Body of pancreas (tissue), 4 donors: ENCODE measurements at places on chromosomes 16 and 17. TPM values are rescaled to one million over a fixed set of nuclear protein-coding genes. Genes with fewer than 3 reads are reported as not detected.
A peak's percentile ranks its signal among the peaks of the same experiment; 100 is the strongest.

DNA sequence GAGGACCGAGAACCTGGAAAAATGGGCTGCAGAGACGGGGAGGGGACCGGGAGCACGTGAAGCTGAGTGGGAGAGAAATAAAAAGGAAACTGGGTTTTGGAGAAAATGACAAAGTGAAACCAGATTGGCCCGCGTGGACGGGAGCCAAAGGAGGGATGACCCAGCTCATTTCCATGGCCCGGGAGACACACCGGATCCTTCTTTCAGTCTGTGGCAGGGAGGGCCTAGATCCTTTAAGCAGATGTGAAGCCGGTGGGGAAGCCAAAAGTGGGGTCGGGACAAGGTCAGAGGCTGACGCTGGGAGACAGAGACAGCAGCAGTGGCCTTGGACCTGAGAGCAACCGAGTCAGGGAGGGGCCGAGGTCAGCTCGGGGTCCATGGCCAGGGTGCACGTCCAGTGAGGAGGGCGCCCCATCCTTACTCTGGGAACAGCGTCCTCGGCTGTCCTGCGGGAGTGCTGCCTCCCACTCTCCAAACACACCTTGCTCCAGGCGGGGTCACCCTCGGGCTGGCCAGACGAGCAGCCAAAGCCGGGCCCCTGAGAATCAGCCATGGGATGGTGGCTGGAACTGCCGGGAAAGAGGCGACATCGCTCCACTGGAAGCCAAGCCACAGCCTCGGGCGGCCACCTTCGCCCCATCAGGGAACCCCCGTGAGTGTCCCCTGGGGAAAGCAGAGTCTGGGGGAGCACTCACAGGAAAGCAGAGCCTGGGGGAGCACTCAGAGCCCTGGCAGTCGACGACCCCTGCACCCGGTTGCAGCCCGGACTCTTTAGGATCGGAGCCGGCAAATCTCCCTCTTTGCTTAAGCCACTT lies 17.3 kb downstream of the CA5A start:
- peak; percentile 39 for DNase-seq

The LGALS9B gene
- total RNA-seq: not detected

GRCh38 chr17:63442549-63443035 lies 3.5 kb downstream of the CYB561 start:
- no peak for DNase-seq

The CFAP97D1 gene
- not detected for total RNA-seq

DNA sequence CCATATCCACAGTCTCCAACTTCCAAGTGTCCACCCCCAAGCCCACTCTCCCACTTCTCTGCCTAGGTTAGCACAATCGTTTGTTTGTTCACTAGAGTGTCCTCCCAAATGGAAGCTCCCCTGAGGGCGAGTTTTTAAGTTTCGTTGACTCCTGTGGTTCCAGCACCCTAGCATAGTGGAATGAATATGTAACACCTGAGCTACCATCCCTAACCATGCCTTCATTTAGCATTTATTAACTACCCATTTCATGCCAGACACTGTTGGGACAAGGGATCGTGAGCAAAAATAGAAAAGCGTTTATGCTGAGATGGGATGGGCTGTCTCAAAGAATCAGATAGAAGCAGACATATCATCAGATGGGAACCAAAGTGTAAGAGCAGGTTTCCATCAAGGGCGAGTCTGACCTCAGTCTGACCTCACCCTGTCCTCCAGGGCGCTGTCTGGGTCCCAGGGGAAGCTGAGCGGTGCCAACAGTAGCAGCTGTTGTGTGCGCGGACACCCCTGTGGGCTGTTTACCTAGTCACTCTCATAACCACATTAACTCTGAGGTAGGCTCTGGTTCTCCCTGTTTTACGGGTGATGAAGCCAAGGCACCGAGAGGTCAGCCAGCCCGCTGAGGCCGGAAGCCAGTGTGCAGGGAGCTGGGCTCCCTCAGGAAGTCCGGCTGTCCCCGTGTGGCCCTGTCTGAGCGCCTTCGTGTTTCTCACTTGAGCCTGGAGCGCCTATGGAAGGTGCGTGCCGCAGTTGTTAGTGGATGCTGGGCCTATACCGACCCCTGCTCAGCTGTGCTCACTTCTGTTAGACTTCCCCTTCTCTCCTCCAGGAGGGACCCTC lies 6.2 kb downstream of the CNP start:
- peak; percentile 88 for DNase-seq

- no peak for DNase-seq
Observed at GRCh38 chr17:37605813-37606505, 3.3 kb downstream of the SYNRG start.
